ENCODE measurements at places on chromosomes 16 and 17. TPM values are rescaled to one million over a fixed set of nuclear protein-coding genes. Genes with fewer than 3 reads are reported as not detected.

DNA sequence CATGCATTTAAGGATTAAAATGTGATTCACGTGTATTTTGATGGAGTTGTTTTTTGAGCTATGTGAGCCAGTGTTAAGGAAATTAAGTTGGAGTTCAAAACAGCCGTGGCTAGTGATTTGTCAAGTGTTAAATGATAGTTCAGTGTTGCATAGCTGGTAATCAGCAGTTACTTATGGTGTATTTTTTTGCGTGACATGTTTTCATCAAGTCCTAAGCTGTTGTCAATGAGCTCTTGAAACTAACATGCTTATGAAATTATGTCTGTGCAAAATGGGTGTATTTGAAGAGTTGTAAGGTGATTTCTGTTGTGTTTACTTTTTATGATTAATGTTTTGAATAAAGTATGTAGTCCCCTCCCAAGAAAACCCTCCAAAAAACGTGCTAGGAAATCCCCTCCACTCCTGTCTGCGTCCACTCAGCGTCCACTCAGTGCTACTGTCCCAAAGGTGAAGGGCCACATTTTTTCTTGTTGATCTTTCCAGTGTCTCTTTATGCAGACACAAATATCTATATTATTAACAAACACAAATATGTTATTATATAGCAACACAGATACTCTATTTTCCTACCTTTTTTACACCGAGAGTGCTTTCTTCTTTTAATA is 30.0 kb downstream of the USP10 start:
- DNase-seq = no peak

GRCh38 chr16:80723981-80724380 is 80.4 kb downstream of the CDYL2 start:
- no peak for DNase-seq

IGSF6 gene
- total RNA-seq = not detected

DNA sequence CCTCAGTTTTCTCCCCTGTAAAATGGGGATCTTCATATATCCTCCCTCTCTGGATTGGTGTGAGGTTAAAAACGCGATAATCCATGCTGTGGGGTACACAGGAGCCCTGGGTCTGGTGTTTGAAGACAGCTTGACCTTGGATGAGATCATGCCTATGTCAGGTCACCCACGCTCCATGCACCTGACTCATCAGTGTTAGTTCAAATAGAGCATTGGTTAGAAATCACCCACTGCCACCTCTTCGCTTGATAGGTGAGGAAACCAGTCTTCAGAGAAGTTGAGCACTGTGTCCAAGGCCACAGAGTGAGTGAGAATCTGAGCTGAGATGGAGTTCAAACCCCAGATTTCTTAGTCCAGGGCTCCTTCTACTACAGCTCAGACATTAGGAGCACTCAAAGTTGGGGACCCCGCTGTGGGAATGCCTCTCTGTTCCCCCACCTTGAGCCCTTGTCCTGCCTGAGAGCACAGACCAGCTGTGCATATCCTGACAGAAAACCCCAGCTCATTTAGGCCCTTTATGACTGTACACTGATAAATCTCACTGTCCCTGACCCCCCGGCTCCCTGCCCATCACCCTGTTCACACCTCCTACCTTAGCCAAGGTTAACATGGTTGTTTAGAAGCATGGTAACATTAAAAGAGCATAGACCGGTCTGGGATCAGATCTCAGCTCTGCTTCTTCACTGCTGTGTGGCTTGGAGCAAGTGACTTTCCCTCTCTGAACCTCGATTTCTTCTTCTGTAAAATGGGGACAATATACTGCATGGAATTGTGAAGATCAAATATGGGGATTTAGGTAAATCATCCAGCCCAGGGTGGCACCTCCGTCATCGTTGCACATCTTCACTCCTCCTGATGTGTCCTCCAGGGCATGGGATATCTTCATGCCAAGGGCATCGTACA is 22.4 kb upstream of the LGALS9 start:
- DNase-seq = no peak
